ENCODE measurements at places on chromosomes 16 and 17. TPM values are rescaled to one million over a fixed set of nuclear protein-coding genes. Genes with fewer than 3 reads are reported as not detected.

- ATAC-seq = peak; percentile 53
Measured at GRCh38 chr16:53219795-53220454, 165.1 kb downstream of the CHD9 start.

- no peak for ATAC-seq
Measured at GRCh38 chr16:75379911-75380847, 53.1 kb downstream of the CFDP1 start.

GRCh38 chr17:62653826-62654761 lies 26.6 kb downstream of the MRC2 start:
- peak; percentile 45 for ATAC-seq

The FAM20A gene
- 13.6 TPM for total RNA-seq

The AOC2 gene
- total RNA-seq = 0.44 TPM

The SLC7A6 gene
- total RNA-seq = 4.7 TPM
